ENCODE measurements at places on chromosomes 3 and 15.
A peak's percentile ranks its signal among the peaks of the same experiment; 100 is the strongest.

DNA sequence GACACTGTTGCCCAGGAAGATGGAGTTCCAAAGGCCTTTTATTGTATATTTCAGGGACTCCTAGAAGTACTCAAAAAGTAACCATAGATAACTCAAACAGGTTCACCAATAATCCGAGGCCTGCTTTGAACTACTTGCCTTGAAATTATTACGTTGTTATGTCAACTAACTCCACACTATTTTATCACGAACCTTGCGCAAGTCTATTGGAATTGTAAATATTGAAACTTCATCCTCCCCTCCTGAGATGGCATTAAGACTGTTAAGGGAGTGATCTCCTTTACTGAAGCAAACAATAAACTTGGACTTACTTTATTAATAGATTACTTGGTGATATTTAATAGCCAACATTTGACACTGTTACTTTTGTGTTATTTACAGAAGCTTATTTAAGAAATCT is 199.6 kb upstream of the GADL1 start:
- H3K36me3 ChIP-seq, result no peaks in the 10 kb centered on the region
- DNase-seq, result peak; percentile 69
- no peak overlapping the region for H3K27ac ChIP-seq
- no peaks in the 10 kb centered on the region for H3K27me3 ChIP-seq
- H3K4me1 ChIP-seq, result no peaks in the 10 kb centered on the region
- H3K4me3 ChIP-seq, result no peak overlapping the region

DNA sequence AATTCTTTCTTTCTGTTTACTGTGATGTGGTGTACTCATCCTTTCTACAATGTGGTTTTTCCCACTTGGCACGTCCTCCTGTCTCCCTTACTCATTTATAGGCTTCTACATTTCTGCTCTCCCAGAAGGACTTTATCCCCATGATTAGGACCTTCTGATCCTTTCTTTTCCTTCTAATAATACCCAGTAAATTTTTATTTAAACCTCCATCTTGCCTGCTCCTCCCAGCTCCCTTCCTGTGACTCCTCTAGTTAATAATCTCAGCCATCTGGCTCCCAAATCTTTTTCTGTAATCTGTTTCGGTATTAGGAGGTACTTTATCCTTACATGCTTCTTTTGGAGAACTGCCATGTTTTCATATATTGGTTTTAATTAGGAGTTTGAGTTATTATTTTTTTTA is 11.2 kb upstream of the P2RY1 start:
- H3K4me3 ChIP-seq, result no peak overlapping the region
- H3K4me1 ChIP-seq, result no peaks in the 10 kb centered on the region
- H3K36me3 ChIP-seq, result no peaks in the 10 kb centered on the region
- H3K27ac ChIP-seq, result no peak overlapping the region

DNA sequence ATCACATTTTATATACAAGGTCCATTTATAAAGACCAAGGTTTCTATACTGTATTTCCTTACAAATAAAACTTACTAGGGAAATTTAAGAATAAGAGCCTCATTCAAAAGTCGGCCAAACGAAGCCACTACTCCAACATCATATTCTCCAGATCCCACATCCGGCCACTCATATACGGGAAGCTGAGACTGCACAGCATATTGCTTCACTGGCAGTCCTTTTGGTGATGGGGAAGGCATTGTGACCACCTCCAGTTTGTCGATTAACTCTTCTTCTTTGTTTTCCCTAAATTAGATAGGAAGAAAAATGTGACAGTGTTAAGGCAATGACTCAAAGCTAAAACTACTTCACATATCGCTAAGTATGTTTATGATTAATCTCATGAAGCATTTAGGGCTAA is 2.7 kb downstream of the MTFMT start:
- peaks cover 41% of the 10 kb centered on the region for H3K36me3 ChIP-seq
- H3K27me3 ChIP-seq, result no peaks in the 10 kb centered on the region
- H3K4me3 ChIP-seq, result no peak overlapping the region
- no peak for DNase-seq

- peak overlapping the region; percentile 86 for H3K27ac ChIP-seq
- peak overlapping the region; percentile 69 for H3K4me3 ChIP-seq
- no peaks in the 10 kb centered on the region for H3K27me3 ChIP-seq
Observed at GRCh38 chr3:58009026-58009748, 965 bp downstream of the FLNB start.

GRCh38 chr15:38696109-38696727 is 131.6 kb upstream of the RASGRP1 start:
- no peaks in the 10 kb centered on the region for H3K27me3 ChIP-seq
- no peaks in the 10 kb centered on the region for H3K36me3 ChIP-seq
- no peak for DNase-seq
- H3K4me3 ChIP-seq, result no peak overlapping the region
- no peaks in the 10 kb centered on the region for H3K4me1 ChIP-seq

DNA sequence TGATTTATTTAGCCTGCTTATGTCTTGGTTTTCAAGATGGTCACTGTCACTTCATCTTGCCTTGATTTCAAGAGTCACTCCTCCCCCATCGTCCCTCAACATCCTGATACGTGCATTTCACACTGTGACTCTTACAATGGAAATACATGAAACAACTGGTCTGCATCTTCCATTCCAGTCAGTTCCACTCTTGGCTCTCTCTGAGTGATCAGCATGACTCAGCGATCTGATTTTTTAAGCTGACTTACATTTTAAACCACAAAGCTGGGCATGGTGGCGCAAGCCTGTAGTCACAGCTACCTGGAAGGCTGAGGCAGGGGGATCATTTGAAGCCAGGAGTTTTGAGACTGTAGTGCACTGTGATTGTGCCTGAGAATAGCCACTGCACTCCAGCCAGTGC is 271.2 kb upstream of the ROPN1 start:
- no peak overlapping the region for H3K4me3 ChIP-seq
- H3K36me3 ChIP-seq, result no peaks in the 10 kb centered on the region
- DNase-seq, result no peak
- peak overlapping the region; percentile 10 for H3K27ac ChIP-seq
- H3K27me3 ChIP-seq, result no peaks in the 10 kb centered on the region
- no peaks in the 10 kb centered on the region for H3K4me1 ChIP-seq

- no peak for DNase-seq
- no peak overlapping the region for H3K27ac ChIP-seq
- peaks cover 14% of the 10 kb centered on the region for H3K27me3 ChIP-seq
- H3K36me3 ChIP-seq, result no peaks in the 10 kb centered on the region
- H3K4me1 ChIP-seq, result no peaks in the 10 kb centered on the region
Observed at GRCh38 chr3:13671482-13672233, 122.7 kb downstream of the FBLN2 start.

GRCh38 chr15:40372981-40373380 is 9.5 kb upstream of the KNSTRN start:
- no peaks in the 10 kb centered on the region for H3K27me3 ChIP-seq
- peaks cover 5% of the 10 kb centered on the region for H3K4me1 ChIP-seq
- H3K4me3 ChIP-seq, result no peak overlapping the region
- DNase-seq, result no peak

GRCh38 chr3:63364910-63365309 is 86.8 kb downstream of the SYNPR start:
- no peaks in the 10 kb centered on the region for H3K27me3 ChIP-seq
- no peak overlapping the region for H3K27ac ChIP-seq
- no peaks in the 10 kb centered on the region for H3K4me1 ChIP-seq
- H3K36me3 ChIP-seq, result no peaks in the 10 kb centered on the region

DNA sequence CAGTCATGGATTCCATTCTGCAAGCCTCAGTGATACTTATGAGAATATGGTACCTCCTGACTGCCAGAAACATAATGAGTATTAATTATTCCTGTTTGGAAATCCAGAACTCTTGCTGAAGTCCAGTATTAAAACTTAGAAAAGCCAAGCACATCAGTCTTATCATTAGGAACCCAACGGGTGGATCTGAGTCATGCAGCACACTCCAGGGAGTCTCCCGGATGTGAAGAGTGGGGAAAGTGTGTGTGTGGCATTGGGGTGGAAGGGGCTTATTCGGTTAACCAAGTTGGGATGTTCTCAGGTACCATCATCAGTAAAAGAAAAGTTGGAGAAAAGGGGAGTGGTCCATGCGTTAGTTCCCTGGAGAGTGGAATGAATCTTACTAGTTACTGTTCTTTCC is 181.1 kb downstream of the PLCL2 start:
- no peak overlapping the region for H3K4me3 ChIP-seq
- H3K27ac ChIP-seq, result no peak overlapping the region

DNA sequence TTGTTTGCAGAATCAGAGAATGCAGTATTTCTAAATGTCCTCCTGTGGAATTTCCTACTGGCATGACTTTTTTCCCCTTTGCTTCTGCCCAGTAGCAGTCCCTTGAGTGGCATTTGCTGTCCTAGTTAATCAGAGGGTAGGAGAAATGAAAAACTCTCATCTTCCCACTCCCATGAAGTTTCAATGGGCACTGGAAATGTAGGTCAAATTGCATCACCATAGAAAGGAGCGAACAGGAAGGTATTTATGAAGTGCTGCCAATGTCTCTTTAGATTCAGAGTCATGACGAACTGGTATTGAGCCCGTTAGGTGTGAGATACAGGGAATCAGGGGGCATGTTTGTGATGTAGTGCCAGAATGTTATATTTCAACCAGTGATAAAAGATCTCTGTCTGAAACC is 23.2 kb downstream of the ATXN7 start:
- H3K27ac ChIP-seq, result no peak overlapping the region
- no peak overlapping the region for H3K4me3 ChIP-seq
- DNase-seq, result no peak
- H3K36me3 ChIP-seq, result peaks cover 9% of the 10 kb centered on the region

GRCh38 chr15:77557144-77557543 is 75.6 kb downstream of the LINGO1 start:
- H3K36me3 ChIP-seq, result no peaks in the 10 kb centered on the region
- no peaks in the 10 kb centered on the region for H3K27me3 ChIP-seq
- DNase-seq, result no peak
- H3K4me3 ChIP-seq, result no peak overlapping the region
- H3K4me1 ChIP-seq, result no peaks in the 10 kb centered on the region
- no peak overlapping the region for H3K27ac ChIP-seq

DNA sequence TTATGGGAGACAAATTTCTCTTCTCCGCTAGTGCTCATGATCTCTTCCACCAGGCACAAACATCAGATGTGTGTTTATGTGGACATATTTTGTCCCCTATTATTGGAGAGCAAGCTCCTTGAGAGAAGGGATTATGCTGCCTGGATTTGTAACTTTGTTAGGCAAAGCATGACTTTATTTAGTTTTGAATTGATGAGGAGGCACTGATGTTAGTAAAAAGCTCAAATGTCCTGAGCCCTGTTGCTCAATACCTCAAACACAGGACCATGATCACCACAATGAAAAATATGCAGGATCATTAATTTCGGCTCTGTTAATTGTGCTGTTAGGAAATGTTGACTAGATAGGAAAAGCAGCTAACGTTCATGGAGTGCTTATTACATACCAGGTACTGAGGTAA is 29.1 kb downstream of the SCG5 start:
- no peaks in the 10 kb centered on the region for H3K36me3 ChIP-seq
- no peak for DNase-seq
- H3K27ac ChIP-seq, result no peak overlapping the region
- no peak overlapping the region for H3K4me3 ChIP-seq

- no peak within 1 kb of the TSS for H3K4me3 ChIP-seq
- no peaks in the 10 kb centered on the region for H3K36me3 ChIP-seq
- no peaks in the 10 kb centered on the region for H3K27me3 ChIP-seq
- no peak within 1 kb of the TSS for H3K27ac ChIP-seq
- no peaks in the 10 kb centered on the region for H3K4me1 ChIP-seq
- peak; percentile 61 for DNase-seq
Observed at GRCh38 chr3:48222616-48223513, at the start of gene CAMP. CAMP (plus strand) TSS chr3:48223495; CDS start chr3:48223512, 17 bp downstream.

DNA sequence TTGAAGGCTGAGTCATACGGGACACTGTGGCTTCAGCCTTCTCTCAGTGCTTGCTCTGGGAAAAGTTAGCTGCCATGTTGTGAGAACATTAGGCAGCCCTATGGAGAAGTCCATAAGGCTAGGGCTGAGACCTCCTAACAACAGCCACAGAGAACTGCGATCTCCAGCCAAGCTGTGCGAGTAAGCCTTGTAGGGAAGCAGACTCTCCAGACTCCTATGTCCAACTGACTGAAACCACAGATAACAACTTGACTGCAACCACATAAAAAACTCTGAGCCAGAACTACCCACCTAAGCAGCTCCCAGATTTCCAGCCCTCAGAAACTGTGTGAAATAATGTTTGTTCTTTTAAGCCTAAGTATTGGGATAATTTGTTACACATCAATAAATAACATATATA is 40.7 kb downstream of the DENND6A start:
- H3K27me3 ChIP-seq, result no peaks in the 10 kb centered on the region
- DNase-seq, result no peak
- no peak overlapping the region for H3K4me3 ChIP-seq
- no peaks in the 10 kb centered on the region for H3K4me1 ChIP-seq

GRCh38 chr3:185322101-185322719 is 40.7 kb upstream of the MAP3K13 start:
- H3K36me3 ChIP-seq, result no peaks in the 10 kb centered on the region
- H3K4me1 ChIP-seq, result peaks cover 20% of the 10 kb centered on the region
- H3K4me3 ChIP-seq, result no peak overlapping the region
- H3K27ac ChIP-seq, result no peak overlapping the region

- no peak for DNase-seq
- H3K36me3 ChIP-seq, result no peaks in the 10 kb centered on the region
- no peak overlapping the region for H3K27ac ChIP-seq
- no peak overlapping the region for H3K4me3 ChIP-seq
- no peaks in the 10 kb centered on the region for H3K4me1 ChIP-seq
Observed at GRCh38 chr15:70231484-70231883, 133.8 kb upstream of the TLE3 start.

DNA sequence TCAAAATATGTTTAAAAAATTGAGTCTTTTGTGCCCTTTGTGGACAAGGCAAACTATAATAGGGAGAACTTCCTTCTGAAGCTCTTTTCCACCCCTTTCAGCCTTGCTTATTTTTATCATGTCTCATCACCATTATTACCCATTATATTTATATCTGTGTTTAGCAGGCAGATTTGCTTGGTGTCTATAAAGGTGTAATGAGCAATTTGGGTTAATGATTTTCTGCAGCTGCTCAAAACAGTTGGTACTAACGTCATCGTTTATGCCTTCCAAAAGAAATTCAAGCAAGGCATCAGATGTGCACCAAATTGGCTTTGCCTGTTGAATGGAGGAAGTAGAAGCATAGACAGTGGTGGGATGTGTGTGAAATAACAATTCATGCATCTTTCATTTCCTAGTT is 483.7 kb upstream of the SGO1 start:
- no peak for DNase-seq
- H3K27ac ChIP-seq, result no peak overlapping the region
- H3K27me3 ChIP-seq, result no peaks in the 10 kb centered on the region
- H3K4me3 ChIP-seq, result no peak overlapping the region
- H3K4me1 ChIP-seq, result peaks cover 11% of the 10 kb centered on the region

- H3K27ac ChIP-seq, result no peak overlapping the region
- peaks cover 7% of the 10 kb centered on the region for H3K27me3 ChIP-seq
- H3K36me3 ChIP-seq, result no peaks in the 10 kb centered on the region
- no peak for DNase-seq
Observed at GRCh38 chr3:122006267-122006666, 15.8 kb downstream of the ILDR1 start.

DNA sequence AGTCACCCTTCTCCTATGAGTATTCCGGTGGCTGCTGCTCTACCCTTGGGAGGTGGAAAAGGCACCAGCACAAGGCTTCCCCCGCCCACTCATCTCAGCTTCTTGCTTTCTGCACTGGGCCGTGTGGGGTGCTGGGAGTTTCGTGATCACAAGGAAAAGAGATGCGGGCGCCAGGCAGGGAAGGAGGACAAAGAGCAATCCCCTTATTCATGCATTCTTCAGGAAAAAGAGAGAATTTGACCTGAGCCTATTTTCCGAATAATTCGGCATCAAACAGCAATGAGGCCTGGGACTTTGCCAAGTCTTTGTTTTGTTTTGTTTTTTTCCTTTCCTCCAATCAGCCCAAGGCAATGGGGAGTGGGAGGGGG is 102.2 kb upstream of the LPP start:
- H3K4me1 ChIP-seq, result peaks cover 17% of the 10 kb centered on the region
- H3K27me3 ChIP-seq, result no peaks in the 10 kb centered on the region
- DNase-seq, result no peak
- H3K4me3 ChIP-seq, result no peak overlapping the region
- no peaks in the 10 kb centered on the region for H3K36me3 ChIP-seq
